ENCODE measurements at places on chromosomes 3 and 15.
A peak's percentile ranks its signal among the peaks of the same experiment; 100 is the strongest.

DNA sequence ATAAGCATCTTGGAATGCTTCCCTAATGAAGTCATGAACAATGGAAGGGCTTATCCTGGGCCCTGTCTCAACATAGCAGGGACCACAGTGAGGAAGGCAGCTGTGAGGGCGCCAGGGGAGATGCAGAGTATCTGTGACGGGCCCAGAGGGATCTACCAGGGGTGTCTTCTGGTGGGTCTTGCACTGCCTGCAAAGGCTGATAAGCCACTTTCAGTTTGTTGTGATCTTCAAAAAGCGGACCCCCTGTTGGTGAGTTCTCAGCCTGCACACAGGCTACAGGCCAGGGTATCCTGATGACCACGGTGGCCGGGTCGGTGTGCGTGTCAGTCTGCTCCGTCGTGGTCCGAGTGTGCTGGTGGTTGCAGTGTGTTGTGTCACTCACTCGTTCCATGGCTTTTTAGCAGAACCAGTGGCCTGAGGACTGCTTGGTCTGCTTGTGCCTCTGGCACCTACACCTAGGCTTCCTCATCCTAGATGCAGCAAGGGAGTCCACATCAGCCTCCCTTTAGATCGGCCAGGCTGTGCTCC is 46.8 kb downstream of the CHDH start:
- DNase-seq = no peak

DNA sequence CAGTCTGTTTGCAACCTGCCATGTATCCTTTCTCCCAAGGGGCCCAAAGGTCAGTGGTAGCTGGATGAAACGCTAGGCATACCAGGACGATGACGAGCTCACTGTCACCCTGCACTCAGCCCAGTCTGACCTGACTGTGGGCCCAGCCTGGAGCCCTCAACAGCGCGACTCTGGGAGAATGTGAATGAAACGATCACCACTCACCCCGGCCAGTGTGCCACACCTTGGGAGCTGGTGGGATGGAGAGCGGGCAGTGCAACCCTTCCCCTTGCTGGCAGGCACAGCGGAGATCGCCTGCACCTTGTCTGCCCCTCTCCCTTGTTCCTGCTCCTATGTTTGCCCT is 27.2 kb downstream of the SRPRB start:
- no peak for DNase-seq

DNA sequence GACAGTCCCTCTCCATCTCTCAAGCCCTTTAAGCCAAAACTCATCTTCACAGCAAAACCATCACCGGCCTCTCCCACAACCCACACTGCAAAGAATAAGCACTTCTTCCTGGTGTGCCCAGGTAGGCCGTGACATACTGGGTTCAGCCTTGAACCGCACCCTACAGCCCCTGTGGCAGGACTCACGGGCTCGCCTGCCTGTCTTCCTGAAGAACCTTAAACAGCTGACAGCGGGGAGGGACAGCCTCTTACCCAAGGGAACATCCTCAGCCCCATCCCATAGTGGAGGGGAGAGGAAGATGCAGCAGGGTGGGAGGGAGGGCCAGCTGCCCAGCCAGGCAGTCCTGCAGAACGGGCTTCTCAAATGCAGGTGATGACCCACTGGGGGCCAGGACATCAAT is 40.2 kb downstream of the TBC1D2B start:
- no peak for DNase-seq

DNA sequence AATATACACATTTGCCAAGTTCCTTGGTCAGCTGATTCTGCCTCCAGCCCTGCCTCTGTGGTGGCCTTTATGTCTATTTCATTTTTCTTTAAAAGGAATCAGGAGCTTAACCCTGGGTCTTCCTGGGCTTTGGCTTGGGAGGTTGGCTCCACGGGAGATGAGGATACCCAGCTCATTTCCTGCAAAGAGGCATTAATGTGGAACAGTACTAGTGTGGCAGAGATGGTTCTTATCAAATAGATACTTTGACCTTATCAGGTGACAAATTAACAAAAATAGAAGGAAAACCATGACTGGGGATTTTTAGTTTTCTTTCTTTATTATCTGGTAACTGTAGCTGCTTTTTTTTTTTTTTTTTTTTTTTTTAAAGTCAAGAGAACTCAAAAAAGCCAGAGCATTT is 42.8 kb downstream of the BBS4 start:
- no peak for DNase-seq

DNA sequence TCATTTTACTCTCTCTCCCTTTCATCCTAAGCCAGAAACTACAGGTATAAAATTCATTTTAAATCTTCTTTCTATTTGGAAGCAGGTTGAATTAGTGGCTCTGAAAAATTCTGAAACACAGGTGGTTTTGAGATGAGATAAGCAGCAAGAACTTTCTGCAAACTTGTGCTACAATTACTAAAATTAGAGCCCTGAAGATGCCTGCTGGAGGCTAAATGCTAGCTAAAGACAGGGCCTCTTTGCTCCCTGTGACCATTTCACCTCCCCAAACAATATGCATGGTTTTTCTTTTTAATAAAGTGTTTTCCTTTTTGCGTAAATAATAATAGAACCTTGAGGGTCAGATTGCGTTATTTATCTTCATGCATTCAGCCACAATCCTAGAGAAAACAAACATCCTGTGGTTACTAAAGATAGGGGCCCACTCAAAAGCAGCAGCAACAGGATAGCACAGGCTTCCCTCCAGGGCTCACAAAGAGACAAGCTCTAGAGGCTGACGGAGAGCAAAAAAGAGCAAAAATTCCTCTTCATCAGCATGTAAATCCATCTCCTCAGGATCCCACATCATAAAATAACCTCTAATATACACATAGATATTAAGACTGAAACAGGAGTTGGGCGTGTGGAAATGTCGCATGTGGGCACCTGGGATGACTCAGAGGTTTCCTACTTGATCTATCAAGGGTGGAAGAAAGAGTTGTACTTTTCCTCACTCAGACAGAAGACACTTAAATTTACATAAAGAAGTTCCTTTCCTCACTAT is 26.5 kb upstream of the CP start:
- DNase-seq = no peak

DNA sequence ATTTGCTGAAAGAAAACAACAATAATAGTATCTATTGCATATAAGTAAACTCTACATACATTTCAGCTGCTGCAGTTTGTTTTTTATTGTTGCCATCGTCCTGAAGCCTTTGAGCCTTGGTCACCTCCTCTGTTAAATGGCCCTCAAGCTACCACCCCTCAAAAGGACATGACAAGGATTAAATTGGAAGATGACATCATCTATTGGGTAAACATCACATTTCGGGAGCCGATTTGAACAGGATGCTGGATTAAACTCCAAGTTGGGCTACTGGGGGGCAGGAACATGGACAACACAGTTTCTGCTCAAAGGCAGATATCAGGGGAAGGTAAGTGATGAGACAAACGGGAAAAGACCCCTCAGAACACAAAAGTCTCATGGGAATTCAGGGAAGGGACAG is 92.3 kb upstream of the ATP2B2 start:
- DNase-seq = no peak

- no peak for DNase-seq
Measured at GRCh38 chr3:179266701-179267211, 15.8 kb upstream of the KCNMB3 start.

GRCh38 chr3:96213393-96213792 is 601.0 kb upstream of the EPHA6 start:
- DNase-seq = no peak

- no peak for DNase-seq
Measured at GRCh38 chr15:99326235-99326634, 75.0 kb downstream of the LRRC28 start.

GRCh38 chr3:38281895-38282686 is at the start of gene SLC22A14:
SLC22A14 (plus strand) TSS chr3:38282294; CDS start chr3:38306027, 23,733 bp downstream.
- DNase-seq = no peak

- DNase-seq = no peak
Measured at GRCh38 chr3:56424885-56425284, 43.4 kb downstream of the ERC2 start.

DNA sequence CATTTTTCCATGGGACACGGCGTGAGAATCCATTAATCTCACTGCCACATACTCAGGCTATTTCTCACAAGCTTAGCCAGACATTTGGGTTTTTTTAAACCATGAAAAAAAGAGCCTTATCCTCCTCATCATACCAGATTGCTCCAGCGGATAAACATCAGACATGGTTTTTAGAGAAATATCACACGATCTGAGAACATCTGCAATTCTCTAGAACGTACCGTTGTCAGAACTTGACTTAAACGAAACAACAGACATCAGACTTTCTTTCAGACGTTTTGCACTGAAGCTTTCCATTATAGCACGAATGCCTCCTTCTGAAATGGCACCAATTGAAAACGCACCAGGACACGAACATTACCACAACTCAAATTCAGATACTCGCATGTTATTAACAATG is 744.2 kb upstream of the CFAP20DC start:
- DNase-seq = no peak

GRCh38 chr3:196501316-196502044 is 2.1 kb downstream of the RNF168 start:
- peak; percentile 26 for DNase-seq

- DNase-seq = no peak
Measured at GRCh38 chr15:22927761-22928160, 52.4 kb downstream of the CYFIP1 start.

GRCh38 chr15:41930221-41930866 is 36.5 kb upstream of the SPTBN5 start:
- DNase-seq = no peak

DNA sequence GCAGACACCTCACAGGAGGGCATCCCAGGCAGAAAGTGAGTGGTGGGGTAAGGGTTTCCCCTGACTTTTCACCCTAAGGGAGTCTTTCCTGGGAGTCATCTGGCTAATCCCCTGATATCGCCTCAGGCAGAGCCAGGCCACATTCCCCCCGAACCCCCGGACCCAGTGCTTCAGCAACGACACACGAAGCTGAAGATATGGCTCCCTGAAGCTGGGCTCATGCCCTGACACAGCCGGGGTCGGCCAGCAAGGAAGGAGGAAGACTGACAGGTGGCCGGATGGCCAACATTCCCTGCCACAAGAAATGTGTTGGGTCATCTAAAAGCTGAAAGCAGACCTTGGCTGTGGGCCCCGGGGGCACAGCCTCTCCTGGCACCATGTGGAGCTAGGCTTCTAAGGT is 14.4 kb downstream of the CHST13 start:
- no peak for DNase-seq

GRCh38 chr15:38504680-38505467 is 50.9 kb downstream of the FAM98B start:
- DNase-seq = no peak

- no peak for DNase-seq
Measured at GRCh38 chr3:95389725-95390313, 1327.0 kb downstream of the NSUN3 start.

GRCh38 chr3:119333773-119334509 is 39.8 kb downstream of the ARHGAP31 start:
- DNase-seq = no peak

DNA sequence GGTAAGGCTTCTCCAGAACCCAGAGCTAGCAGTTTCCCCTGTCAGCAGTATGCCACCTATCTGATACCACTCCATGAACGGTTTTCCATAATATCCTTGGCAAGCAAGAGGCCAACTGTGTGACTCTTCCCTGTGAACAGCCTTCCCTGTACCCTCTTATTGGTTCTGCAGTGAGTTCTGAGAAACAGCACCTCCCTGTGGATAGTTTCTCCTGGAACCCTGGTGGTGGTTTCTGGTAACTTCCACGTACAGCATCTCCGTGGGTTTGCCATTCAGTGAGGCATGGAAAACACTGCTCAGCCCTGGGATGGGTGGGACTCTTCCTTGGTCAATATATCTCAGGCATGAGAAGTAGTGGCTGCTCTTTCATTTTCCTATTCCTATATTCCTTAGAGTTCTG is 19.4 kb upstream of the SERPINI2 start:
- DNase-seq = no peak

- DNase-seq = no peak
Measured at GRCh38 chr3:2153053-2153452, 54.4 kb downstream of the CNTN4 start.

- no peak for DNase-seq
Measured at GRCh38 chr15:27490867-27491595, 520.0 kb downstream of the GABRG3 start.

- no peak for DNase-seq
Measured at GRCh38 chr3:53675022-53675697, 171.1 kb downstream of the CHDH start.

DNA sequence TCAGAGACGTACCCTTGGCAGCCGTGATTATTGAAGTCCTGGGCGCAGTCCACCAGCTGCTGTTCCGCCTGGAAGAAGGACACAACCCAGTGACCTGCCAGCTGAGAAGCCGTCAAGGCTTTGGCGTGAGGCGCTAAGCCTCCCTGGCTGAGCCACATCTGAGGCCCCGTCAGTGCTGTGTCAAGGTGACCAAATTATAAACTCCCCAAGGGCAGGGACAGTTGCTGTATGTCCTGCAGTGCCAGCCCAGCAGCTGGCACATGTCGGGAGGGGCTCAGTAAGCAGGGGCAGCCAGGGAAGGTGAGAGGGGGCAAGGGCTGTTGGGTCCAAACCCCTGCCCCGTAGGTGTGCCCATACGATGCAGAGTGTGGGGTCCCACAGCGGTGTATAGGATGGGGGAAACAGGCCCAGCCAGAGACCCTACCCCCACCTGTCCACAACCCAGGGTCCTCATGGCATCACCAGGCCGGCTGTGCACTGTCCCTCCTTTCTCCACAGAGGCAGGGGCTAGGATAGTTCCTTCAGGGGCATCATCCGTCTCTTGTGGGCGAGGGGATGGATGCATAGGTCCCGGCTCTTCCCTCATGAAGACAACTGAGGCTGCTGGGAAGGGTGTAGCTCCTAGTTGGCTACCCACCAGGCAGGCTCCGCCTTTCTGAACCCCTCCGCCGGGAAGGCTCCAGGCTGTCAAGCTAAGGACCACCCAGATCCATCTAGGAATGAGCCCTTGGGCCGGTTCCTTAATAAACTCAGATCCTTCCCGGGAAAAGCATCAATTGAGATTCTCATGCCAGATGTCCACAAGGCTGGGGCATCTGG is 13.2 kb downstream of the CTSH start:
- DNase-seq = no peak

GRCh38 chr15:69570454-69570853 is 117.8 kb downstream of the RPLP1 start:
- no peak for DNase-seq

DNA sequence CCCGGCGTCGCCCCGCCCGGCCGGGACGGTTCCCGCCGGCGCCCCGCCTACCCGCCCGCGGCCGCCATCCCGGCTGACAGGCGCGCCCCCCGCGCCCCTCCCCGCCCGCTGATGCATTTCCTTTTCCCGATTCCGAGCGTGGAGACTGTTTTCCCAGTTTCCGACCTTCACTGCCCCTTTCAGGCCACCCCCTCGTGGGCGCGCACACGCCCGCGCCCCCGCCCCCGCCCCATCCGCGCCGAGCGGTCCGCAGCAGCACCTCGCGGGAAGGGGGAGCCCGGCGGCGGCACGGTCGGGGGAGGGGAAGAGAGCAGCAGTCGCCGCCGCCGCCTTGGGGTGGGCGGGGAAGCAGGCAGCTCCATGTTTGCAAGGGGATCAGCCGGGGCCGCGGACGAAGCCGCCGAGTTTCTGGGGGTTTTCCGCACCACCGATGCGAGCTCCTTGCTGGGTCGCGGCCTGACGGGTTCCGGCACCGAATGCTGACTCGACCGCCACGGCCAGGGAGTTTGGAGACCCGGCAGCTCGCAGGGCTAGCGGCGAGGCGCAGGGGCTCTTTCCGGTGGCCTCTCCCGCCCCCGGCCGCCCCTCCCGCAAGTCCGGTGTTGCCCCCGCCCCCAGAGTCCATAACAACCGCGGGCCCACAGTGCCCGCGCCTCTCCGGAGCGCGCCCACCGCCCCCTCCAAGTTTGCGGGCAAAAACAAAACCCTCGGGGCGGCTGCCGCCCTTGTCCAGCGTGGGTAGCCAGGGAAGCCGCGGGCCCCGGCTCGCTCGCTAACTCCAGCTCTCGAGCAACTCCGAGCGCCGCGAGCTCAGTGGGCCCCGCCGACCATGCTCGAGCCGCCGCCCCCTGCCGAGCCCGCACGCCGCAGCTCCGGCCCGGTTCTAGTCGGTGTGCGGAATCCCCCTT is 3.2 kb upstream of the SIN3A start:
- DNase-seq = peak; percentile 85

Measured in CD4-positive, alpha-beta T cell treated with Interleukin-21 for 1 hour (primary cell).